ENCODE measurements at places on chromosomes 13 and 19. TPM values are rescaled to one million over a fixed set of nuclear protein-coding genes. Genes with fewer than 3 reads are reported as not detected.

DNA sequence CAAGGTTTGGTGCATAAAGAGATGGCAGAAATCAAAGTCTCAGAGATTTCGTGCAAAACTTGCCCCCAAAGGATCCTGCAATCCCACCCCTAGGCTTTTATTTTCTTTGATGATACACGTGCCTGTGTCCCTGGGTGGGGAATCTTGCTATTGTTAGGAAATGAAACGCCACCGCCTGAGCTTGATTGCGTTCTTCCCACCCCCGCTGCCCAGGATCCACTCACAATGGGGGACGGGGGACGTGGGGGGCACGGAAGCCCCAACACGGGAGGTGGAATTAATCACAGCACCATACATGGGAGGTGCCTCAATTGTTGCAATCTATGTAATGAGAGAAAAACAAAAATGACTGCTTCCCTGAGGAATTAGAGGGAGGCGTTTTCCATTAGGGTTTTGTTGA, 39.6 kb downstream of the ZNRF4 start:
- DNase-seq, result no peak

Gene ZSCAN4
- not detected for total RNA-seq

DNA sequence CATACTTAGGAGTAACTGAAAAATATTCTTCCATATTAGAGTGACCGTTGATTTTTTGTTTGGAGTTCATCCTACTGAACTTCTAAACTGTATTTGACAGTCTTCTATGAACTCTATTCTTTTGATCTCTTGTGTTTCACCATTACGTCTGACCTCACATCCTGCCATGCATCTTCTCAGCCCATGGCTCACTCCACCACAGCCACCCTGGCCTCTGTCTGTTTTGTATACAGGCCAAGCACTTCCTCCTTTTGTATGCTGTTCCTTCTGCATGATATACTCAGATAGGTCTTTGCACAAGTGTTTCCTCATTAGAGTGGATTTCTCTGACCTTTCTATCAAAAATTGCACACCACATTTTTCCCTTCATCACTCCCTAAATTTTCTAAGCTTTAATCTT, 119.9 kb downstream of the MAB21L1 start:
- DNase-seq, result no peak

DNA sequence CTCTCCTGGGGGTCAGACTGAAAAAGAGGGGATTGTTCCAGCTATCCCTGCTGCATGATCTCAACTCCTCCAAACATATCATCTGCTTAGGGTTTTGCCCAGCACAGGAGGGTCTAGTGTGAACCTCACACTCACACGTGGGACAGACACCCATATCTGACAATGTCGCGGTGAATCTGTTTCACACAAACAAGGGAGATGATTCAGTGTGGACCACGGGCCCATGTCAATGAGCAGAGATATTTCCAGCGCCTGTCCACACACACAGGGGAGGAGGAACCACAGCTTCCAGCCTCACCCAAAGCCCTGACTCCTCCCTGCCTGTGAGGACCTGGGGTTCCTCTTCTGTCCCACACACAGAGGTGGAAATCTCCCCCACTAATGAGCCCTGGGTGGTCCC, 29.6 kb upstream of the KIR3DL3 start:
- DNase-seq, result no peak

DNA sequence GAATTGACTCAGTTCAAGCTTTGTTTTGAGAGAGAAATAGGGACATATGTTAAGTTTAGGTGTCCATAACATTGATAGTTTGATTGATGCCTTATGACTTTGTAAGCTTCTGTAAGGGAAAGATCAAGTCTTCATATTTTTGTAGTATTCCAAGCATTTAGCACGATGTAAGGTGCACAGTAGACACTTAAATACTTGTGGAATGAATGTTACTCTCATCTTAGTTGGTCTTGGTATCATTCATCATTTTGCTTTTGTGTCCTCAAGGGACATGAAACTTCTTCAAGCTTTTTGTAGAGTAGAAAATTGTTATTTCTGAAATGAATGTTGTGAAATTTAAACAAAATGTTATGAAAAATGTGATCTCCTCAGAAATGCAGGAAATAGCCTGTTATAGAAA, 10.1 kb downstream of the TDRD3 start:
- DNase-seq, result no peak

GRCh38 chr19:10110076-10110971, 1.2 kb upstream of the P2RY11 start:
- no peak for DNase-seq

Gene U2AF1L4
- 7.2 TPM for total RNA-seq

GRCh38 chr13:36571444-36571843, 102.4 kb upstream of the SERTM1 start:
- peak; percentile 6 for DNase-seq

DNA sequence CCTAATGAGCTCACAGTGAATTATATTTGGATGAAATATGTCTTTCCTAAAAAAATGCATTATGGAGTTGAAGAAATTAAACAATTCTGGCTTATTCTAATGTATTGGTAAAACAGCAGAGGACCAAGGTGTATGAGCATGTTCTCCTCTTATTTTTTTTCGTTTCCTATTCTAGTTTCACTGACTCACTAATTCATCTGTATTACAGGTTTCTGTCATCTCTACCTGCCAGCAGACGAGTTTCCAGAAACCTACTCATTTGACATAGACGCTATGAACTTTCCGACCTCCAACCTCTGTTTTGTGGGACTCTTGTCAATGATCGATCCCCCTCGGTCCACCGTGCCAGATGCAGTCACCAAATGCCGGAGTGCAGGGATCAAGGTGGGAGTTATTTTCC, 20.3 kb downstream of the ATP12A start:
- DNase-seq, result no peak

- no peak for DNase-seq
These were observed 4.0 kb upstream of the COX6B2 start for GRCh38 chr19:55358493-55358892.

DNA sequence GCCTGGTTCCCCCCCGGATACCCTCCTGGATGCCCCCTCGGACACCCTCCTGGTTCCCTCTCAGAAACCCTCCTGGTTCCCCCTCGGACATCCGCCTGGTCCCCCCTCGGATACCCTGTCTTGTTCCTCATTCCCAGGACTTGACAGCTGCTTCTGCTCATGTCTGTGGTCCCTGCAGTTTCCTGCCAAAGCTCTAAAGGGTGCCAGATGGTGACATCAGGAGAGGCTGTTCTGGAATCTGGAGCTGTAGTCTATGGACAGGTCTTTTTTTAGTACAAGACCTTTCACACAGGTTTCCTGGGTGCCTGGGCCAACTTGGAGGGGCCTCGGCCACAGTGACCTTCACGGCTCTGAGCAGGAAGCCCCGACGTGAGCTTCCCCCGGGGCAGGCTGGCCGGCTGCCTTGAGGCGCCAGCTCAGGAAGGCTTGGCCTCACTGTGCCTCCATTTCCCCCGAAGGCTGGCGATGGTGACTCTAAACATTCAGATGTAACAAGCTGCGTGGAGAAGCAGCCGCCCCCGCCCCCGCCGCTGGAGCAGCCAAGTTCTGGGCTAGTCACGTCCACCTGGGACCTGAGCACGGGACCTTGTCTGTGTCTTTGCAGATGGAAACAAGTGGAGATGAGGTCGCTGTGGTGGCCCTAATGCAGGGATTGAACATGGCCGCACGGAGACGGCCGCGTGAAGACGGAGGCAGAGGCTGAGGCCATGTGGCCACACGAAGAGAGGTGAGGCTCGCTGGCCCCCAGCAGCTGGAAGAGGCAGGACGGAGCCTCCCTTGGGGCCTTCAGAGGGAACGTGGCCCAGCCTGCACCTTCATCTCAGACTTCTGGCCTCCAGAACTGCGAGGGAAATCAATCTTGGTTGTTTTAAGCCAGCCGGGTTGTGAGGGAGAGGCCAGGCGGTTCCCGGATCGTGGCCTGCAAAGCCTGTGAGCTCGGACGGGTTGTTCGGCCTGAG, 12.7 kb downstream of the SGTA start:
- no peak for DNase-seq

DNA sequence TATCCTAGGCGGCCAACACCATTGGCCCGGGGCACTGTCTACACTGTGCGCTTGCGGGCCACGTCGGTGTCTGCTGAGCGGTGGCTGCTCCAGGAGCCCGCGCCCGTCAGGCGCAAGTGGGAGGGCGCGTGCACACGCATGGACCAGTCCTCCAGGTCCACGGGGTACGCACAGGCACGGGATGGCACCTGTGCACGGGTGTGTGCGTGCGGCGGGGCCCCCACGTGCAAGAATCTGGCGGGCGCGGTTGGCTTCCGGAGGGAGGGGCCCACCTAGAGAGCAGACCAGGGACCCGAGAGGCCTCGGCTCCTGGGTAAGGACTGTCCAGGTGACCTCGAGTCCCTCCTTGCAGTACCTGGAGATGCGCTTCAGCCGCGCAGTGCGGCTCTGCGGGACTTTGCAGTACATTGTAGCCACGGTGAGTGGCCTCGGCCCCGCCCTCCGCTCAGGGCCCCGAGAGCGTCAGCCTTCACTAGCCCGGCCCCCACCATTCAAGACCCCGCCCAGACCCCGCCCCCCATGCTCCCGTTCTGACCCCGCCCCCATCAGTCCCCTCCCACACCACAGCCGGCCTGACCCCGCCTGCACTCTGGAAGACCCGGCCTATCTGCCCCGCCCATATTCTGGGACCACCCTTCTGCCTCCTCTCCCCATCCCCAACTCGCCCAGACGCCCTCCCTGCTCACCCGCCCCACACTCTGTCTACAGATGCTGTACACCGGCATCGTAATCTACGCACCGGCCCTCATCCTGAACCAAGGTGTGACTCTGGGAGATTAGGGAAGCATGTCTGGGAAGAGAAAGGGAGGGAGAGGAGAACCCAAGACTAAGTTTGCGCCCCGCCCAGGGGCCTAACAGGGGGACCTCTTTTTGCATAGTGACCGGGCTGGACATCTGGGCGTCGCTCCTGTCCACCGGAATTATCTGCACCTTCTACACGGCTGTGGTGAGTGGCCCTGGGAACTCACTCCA, 2.3 kb downstream of the SLC5A5 start:
- no peak for DNase-seq

- DNase-seq, result peak; percentile 87
These were observed 329.7 kb downstream of the NDFIP2 start for GRCh38 chr13:79810669-79811068.

GRCh38 chr13:85405316-85405897, 393.8 kb downstream of the SLITRK6 start:
- no peak for DNase-seq

DNA sequence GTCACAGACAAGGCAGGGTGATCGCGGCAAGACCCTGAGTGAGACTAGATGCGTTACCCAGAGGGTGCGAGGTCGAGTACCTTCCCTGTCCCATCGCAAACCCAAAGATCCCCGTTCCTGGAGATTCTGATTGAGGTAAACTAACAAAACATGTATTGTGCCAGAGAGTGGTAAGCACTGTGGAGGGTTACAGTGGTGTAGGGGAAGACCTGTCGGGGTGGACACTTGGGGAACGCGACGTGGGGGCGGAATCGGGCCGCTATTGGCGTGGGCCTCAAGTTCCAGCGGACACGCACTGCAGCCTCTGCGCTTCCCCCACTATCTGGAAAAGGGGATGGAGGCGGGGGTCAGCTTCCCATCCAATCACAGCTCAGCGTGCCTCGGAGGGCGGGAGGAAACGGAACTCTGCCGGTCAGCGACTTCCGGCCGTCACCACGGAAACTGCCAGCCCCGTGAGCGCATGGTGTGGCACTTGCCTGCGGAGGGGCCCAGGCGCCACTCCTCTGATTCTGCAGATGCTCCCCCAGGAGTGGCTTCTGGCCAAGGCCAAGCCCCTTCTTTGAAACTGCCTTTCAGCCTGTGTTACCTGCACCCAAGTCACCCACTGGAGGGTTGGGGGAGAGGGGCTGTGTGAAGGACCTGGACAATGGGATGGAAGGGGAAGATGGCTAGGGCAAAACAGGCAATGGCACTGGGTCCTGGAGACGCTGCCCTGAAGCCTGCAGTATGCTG, 1.0 kb upstream of the UBE2M start:
- DNase-seq, result peak; percentile 86

Gene ELAVL3
- total RNA-seq, result not detected

Gene MCF2L
- total RNA-seq, result 4.7 TPM

DNA sequence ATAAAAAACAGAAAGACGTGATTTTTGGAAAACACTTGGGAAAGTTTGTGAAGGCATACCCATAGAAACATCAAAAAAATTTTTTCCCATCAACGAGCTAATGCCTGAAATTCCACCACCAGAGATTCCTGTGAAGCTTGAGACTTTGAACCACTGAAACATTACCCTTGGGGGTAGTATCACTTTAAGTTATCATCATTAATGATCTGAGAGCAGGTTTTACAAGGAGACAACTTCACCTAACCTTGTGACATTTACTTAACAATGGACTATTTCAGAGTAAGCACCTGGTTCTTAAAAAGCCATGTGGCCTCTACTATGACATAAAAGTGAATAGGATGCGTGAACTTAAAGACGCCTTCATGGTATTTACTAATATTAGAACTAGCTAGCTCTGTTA, 51.9 kb downstream of the DOCK9 start:
- no peak for DNase-seq

GRCh38 chr13:98528663-98529064, 48.2 kb downstream of the STK24 start:
- no peak for DNase-seq

Gene CARM1
- 18.6 TPM for total RNA-seq

GRCh38 chr13:104773775-104774174, 1707.6 kb upstream of the SLC10A2 start:
- peak; percentile 76 for DNase-seq

Gene SLC25A42
- total RNA-seq, result 1.2 TPM

DNA sequence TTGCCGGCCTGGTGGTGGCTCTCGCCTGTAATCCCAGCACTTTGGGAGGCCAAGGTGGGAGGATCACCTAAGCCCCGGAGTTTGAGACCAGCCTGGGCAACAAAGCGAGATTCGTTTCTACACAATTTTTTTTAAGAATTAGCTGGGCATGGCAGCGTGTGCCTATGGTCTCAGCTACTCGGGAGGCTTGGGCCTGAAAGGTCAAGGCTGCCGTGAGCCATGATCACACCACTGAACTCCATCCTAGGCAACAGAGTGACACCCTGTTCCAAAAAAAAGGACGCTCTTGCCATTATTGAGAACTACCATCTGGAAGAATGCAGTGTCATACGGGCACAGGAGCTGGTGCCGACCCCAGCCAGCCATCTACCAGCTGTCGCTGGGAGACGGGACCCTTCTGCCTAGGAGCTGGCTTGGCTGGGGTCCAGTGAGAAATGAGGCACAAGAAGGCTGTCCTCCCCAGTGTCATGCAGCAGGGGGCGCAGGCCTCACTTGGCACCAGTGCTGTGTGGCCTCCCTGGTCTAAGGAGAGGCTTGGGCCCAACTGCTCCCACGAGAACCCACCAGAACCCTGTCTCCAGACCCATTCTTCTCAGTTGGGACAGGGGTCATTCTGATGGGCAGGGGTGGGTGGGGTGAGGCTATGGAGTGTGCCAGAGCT, 12.2 kb upstream of the RELB start:
- DNase-seq, result peak; percentile 28
